ENCODE measurements at places on chromosomes 2 and 18. TPM values are rescaled to one million over a fixed set of nuclear protein-coding genes. Genes with fewer than 3 reads are reported as not detected.

The OTX1 gene
- not detected for total RNA-seq

- DNase-seq: peak; percentile 94
Observed at GRCh38 chr2:240250985-240251847, 110.8 kb upstream of the OTOS start.

DNA sequence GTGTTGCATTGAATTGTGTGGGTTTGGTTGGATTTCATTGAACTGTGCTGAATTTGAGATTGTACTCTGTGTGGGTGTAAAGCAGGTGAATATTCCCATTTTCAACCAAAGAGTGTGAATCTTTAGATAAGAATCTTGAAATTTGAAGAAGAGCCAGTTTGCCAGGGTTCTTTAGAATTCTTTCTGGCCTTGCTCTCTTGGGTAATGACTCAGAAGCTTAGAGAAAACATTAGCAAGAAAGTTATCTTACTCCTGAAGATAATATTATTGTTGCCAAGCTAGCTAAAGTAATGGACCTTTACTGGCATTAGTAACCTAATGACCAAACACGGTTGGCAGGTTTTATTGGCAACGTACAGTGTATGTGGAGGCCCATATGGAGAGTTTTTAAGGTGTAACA is 46.4 kb upstream of the SIX3 start:
- no peak for DNase-seq

The LOXL3 gene
- total RNA-seq: 18.9 TPM

The AMER3 gene
- not detected for total RNA-seq

DNA sequence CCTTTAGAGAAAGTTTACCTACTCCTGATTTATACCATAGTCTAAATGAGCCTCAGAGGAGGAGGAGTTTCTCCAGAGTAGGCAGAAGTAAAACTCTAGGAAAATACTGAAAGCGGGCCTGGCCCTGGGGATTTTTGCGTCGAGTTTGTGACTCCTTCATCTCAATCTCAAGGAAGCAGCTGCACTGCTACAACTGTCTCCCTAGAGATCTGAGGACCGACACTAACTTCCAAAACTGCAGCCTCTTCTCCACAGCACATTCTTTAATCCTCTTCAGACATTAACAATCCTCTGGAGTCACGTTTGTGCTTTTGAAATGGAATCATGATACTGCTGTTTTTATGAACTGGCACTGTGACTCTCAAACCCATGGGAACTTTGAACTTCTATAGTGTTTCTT is 281.4 kb downstream of the KCNS3 start:
- no peak for DNase-seq

The BMP10 gene
- total RNA-seq: not detected

The CD8B2 gene
- total RNA-seq: 0.09 TPM

DNA sequence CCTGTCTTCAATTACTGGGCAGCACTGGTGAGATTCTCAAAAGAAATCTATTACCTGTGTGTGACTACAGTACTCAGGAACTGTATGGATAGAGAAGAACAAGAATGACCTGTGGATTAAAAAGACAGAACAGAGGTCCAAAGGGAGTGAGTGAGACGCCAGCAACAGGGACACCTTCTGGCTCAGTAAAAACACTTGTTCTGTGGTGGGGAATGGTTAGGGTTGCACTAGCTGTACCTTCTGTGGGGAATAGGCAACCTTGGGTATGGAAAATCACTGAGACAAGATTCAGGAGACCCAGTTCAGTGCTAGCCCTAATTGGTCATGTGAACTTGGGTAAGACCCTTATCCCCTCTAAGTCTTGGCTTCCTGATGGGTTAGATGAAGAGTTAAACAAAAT is 986.0 kb downstream of the TSN start:
- DNase-seq: no peak

- DNase-seq: no peak
Observed at GRCh38 chr2:119483896-119484718, 40.2 kb downstream of the SCTR start.

DNA sequence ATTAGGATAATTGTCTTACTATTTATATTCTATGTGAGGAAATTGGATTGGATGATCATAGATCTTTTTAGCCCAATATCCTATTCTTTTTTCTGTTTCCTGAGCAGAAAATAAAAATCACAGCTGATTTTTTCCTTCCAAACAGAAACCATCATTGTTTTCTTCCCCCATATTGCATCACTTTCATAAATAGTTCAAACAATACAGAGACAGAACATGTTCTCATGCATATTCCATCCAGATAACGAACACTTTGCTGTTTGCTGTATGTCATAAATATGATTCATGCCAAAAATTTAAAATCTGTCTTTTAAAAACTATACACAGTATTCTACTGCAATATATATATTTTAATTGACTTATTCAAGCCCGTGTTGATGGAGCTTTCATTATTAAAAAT is 22.0 kb upstream of the RALBP1 start:
- no peak for DNase-seq

GRCh38 chr2:36919041-36919837 is 47.1 kb downstream of the STRN start:
- no peak for DNase-seq

DNA sequence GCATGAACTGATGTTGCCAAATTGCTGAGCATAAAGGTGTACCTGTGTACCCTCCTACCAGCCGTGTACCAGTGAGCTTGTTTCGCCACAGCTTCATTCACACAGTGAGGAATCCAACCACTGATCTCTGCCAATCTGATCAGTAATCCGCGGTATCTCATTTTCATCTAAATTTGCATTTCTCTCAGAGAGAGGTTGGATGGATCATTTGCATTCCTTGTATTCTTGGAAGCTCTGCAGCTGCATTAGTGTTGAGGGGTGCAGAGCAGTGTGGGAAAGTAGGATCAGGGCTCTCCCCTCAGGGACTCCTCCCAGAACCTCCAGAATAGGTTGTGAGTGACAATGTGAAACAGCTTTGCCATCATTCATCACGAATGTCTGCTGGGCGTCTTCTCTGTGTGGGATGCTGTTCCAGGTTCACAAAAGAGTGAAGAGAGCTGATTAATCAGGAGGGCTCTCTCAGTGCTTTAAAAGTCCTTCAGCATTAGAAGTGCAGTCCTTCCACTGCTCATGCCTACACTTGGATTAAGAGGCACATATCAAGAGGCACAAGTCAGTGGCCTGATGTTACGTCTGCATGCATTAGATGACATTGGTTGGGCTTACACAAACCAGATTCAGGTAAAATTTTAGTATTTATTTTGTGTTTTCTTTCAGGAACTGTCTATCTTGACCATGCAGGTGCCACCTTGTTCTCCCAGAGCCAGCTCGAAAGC is 7.5 kb downstream of the MOCOS start:
- no peak for DNase-seq

DNA sequence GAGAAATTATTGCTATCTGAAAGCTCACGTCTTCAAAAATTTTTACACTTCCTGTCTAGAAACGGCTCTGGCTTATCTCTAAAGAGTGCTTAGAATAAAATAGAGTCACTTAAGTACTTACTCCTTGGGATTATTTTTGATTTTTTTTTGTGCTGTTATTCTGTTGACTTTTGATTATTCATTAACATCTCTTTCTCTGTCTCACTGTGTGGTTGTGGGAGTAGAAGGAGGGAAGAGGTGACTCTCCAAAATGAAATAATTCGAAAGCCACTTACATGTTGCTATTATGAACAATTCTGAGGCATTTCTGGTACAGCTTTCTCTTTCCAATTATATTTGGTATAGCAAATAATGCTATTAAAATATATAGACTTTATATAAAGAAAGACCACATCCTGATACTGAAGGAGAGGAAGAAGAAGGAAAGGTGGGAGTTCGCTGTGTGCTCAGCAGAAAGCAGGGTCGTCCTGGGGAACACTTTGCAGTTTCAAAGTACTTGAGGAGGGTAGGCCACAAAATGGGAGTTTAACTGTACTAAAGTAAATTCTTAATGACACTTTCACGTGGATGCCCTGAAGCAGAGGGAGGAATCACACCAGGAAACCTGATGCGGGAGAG is 9.6 kb upstream of the MMADHC start:
- DNase-seq: no peak

GRCh38 chr18:31610286-31611205 is 18.9 kb downstream of the TTR start:
- DNase-seq: no peak

DNA sequence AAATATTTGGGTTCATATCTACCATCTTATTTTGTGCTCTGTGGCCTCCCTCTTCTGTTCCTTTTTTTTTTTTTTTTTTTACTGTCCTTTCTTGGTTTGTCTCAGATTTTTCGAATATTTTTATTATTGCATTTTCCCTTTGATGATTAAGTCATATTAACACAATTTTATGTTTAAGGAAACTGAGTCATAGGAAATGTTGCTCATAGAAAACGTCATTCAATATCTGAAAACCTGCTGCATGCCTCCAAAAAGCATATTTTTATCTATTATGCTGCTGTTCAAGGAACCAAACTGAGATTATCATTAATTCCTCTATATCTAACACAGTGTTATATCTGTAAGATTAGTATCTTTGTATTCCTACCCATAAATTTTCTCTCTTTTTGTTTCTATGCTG is 614.3 kb upstream of the SLC8A1 start:
- DNase-seq: no peak

DNA sequence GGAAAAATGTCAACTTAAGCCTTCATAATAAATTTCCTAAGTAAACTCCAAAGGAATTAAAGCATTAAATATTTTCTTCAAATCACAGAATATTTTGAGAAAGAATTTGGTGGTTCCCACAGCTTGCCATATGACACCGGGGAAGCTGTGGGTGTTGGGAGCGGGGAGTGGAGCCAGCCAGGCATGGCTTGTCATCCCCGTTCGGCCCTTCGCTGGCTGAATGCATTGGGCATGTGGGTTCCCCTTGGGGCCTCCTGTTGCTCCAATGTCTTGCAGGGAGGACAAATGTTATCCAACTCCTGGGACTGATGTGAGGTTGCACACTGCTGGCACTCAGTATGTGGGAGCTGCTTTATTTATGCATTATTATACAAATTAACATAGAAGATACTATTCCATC is 18.6 kb downstream of the NGEF start:
- DNase-seq: no peak

DNA sequence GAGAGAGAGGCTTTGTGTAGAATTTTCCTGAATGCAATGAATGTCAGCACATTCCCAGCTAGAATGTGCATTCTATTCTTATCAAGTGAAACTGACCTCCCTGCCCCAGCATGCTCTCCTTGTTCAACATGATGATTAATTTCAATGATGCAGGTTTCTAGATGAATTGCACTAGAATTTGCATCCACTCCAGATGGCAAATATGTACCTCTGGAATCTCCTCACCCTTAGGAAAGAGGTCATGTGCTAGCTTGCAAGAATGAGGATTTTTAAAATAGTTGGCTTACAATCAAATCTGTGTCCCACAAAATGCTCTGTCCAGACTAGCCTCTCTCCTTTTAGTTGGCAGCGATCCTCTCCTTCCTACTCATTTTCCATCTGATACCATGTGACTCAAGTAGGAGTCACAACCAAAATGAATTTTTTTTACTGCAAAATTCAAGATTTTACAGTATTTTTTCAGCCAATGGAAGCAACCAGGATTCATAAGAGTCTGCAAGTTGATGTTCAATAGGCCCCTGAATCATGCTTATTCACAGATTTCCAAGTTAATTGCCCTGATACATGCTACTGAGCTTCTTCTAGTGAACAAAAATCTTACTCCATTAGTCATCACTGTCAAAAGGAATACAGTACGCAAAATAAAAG is 21.0 kb upstream of the STAT4 start:
- no peak for DNase-seq

- DNase-seq: no peak
Observed at GRCh38 chr18:7452331-7452730, 114.8 kb upstream of the PTPRM start.

GRCh38 chr2:72917138-72917876 is at the start of gene EMX1:
Gene EMX1, plus strand, starts transcription at chr2:72917519. Its CDS starts 334 bp downstream, at chr2:72917853.
- peak; percentile 77 for DNase-seq

- DNase-seq: no peak
Observed at GRCh38 chr2:12032398-12032797, 286.0 kb downstream of the LPIN1 start.

The ZSWIM2 gene
- total RNA-seq: not detected

The ZNF892 gene
- total RNA-seq: 8.3 TPM

DNA sequence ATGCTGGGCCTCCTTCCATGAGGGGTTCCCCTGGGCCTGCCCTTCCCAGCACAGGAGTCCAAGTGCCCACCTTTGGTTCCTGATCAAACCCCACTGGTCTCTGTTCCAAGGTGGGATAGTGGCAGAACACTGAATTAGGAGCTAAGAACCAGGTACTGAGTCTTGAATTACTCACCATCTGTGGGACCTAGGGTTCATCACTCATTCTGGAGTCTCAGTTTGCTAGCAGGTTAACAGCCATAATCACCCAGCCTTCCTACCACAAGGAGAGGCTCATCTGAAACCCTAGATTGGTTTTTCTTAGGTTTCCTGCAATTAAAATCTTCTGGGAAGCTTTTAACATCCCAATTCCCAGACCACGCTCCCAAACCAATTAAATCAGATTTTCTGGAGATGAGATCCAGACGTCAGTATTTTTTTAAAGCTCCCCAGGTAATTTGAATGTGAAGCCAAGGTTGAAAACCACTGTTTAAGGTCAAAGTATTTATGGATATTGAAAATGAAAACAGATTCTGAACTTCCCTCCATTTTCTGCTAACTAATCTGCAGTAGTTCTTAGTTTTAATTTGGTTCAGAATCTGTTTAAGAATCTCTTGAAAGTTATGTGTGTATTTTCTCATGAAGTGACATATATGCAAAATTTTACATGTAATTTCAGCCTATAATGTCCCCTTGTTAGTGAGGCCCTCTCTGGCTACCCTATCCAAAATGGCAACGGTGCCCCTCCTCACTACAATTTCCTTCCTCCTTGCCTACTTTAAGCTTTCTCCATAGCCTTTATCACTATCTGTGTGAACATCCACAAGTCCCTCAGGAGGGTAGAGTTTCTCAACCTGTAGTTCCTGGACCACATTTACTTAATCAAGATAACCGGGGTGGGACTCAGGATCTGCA is 166.5 kb upstream of the CXCR4 start:
- no peak for DNase-seq

The GPR45 gene
- total RNA-seq: not detected

The GPD2 gene
- total RNA-seq: 31.3 TPM

The WDCP gene
- 11.2 TPM for total RNA-seq

The SIX3 gene
- total RNA-seq: not detected

- DNase-seq: no peak
Observed at GRCh38 chr18:7336623-7337022, 105.7 kb downstream of the LRRC30 start.

- DNase-seq: peak; percentile 92
Observed at GRCh38 chr2:158456309-158457066, at the start of the genes CCDC148 and PKP4. Gene CCDC148, minus strand, starts transcription at chr2:158456753. Its CDS starts 314 bp downstream, at chr2:158456439. Gene PKP4, plus strand, starts transcription at chr2:158456952. Its CDS starts 76,233 bp downstream, at chr2:158533185.

GRCh38 chr2:38122344-38122743 is 46.4 kb upstream of the CYP1B1 start:
- DNase-seq: peak; percentile 58

DNA sequence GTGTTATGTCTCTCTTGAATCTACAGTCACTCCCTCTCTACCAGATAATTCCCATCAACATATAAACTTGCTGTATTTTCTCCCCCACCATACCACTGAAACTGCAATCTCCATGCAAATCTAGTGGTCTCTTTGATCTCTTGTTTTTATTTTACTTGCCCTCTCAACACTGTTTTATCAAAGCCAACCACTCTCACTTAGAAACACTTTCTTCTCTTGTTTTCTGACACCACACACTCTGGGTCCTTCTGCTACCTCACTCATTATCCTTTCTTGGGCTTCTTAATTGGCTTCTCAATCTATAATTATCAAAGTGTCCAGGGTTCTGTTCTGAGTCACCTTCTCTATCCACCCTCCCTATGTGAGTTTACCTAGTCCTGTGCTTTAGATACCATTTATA is 2.0 kb upstream of the MCFD2 start:
- DNase-seq: no peak

GRCh38 chr2:173386738-173387065 is 32.0 kb downstream of the CDCA7 start:
- DNase-seq: no peak

The ONECUT2 gene
- total RNA-seq: 0.32 TPM
